ENCODE measurements at places on chromosomes 1 and 21.

DNA sequence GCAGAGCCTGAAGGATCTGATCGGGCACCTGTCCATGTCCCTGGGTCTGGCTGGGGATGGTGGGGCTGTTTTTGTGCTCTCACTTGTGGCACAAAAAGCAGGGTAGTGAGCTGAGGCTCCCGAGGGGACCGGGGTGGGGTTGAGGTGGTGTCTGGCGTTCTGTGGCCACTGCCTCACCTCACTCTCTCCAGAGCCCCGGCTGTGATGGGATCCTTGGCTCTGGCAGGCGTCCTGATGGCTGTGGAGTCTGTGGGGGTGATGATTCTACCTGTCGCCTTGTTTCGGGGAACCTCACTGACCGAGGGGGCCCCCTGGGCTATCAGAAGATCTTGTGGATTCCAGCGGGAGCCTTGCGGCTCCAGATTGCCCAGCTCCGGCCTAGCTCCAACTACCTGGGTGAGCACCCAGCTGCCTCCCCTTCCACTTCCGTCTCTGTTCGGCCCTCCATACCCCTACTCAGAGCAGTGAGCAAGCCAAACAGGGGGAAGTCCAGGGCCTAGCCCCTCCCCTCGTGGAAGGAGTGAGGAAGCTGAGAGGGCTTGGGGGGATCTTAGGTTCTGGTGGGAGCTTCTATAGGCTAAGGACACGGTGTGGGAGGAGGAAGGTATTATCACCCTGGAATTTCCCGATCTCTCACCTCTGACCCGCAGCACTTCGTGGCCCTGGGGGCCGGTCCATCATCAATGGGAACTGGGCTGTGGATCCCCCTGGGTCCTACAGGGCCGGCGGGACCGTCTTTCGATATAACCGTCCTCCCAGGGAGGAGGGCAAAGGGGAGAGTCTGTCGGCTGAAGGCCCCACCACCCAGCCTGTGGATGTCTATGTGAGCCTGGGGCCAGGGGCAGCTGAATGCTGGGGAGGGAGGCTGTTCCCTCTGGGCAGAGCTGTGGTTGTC, 7.0 kb downstream of the ADAMTSL4 start:
- no peak for DNase-seq

- DNase-seq = no peak
Observed at GRCh38 chr1:17412093-17412870, 27.2 kb downstream of the RCC2 start.

GRCh38 chr1:65025794-65026193, 59.4 kb upstream of the JAK1 start:
- no peak for DNase-seq

- no peak for DNase-seq
Observed at GRCh38 chr1:39895731-39896480, 5.8 kb downstream of the MYCL start.

- DNase-seq = no peak
Observed at GRCh38 chr1:6059866-6060265, 14.2 kb downstream of the KCNAB2 start.

GRCh38 chr1:5620997-5621396, 371.2 kb downstream of the NPHP4 start:
- no peak for DNase-seq

GRCh38 chr1:168229893-168230292, 4.1 kb downstream of the SFT2D2 start:
- no peak for DNase-seq

DNA sequence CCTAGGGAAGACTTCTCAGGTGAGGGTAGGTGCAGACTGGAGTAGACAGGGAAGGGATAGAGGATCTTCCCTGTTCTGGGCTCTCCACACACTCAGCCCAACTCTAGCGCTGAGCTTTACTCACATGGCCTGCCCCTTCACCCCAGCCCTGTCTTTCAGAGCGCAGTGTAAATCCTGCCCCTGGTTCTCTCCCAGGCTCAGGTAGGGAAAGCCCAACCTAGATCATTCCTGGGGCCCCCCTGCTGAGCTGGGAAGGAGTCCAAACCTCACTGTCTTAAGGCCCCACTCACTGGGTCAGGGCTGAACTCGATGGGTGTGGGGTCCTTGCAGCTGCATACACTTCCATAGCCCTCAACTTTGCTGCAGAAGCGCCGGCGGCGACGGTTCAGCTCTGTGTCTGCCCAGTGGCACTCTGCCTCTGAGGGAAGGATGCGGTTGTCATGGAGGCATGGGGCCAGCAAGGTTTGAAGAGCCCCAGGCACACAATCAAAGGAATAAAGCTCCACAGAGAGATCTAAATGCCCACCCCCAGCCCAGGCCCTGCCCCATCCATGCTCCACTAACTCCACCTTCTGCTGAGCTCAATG, 4.2 kb downstream of the POMGNT1 start:
- DNase-seq = no peak

- no peak for DNase-seq
Observed at GRCh38 chr1:78678324-78678723, 28.7 kb downstream of the IFI44 start.

DNA sequence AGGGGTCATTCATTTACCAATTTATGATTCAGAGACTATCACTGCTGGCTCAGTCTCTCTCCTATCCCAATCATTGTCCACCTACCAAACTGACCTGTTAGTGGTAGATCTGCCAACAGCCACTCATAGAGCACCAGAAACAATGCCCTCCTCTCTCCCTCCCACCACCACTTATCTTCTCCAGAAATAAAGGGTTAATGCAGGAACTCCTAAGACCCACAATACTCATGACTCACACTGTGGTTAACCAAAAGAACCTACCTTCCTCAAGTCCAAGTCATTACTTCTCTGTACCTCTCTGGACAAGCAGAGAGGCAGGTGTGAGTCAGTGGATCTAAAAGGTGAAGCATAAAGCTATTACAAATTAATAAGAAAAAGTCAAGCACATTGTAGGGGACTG, 40.9 kb upstream of the CAMK1G start:
- no peak for DNase-seq

DNA sequence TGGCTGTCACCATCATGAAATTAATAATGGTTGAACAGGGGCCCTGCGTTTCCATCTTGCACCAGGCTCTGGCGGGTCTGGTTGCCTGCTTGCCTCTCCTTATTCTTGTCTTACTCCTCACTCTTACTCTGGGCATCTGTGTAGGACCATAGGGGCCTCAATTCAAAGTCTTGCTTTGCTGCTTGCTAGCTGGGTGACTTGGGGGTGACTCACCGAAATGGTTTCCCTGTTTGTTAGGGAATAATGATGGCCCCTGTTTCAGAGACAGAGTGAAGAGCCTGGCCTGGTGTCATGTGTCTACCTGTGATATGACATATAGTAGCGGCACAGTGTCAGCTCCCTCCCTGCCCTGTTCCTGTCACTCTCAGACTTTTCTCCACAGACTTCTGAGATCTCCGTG, 24.6 kb downstream of the KCNC4 start:
- DNase-seq = no peak

DNA sequence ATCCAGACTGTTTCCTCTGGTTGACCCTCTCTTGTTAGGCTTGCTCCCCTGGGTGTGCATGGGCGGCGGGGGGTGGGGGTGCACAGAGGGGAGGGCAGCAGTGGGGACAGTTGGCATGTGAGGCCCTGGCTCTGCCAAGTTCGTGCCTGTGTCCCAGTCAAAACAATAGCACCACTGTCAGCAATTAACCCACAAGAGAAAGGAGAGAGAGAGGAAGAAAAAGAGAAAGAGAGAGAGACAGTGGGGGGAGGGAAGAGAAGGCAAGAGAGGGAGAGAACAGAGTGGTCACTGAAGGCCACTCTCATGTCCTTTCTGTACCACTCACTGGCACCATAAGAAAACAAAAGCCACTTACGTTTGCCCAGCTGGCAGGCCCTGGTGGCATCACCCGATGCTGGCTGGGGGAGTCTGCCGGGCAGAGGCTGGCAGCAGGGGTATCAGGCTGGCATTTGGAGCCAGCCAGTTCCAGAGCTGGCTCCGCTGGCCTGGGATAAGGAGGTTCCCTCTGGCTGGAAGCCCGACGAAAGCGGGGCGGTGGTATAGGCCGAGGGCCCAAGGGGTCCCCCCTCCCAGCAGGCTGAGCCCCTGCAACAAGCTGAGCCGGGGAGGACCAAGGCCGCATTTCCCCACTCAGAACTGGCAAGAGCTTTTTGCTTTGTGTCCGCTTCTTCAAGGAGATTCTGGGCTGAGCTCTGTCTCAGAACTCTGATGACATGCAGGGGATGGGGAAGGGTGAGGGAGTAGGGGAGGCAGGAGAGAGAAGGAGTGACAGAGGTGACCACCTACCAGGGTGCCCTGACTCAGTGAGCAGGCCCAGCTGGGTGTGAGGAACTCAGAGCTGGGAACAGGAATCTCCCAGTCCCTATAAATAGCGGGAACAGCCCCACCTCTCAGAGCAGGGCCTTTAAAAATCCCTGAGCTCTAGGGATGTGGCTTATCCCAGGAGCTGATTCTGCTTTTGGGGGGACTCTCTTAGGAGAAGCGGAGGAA, 27.9 kb downstream of the PIK3C2B start:
- DNase-seq = no peak

- DNase-seq = no peak
Observed at GRCh38 chr1:77552626-77553025, 129.8 kb downstream of the ZZZ3 start.

DNA sequence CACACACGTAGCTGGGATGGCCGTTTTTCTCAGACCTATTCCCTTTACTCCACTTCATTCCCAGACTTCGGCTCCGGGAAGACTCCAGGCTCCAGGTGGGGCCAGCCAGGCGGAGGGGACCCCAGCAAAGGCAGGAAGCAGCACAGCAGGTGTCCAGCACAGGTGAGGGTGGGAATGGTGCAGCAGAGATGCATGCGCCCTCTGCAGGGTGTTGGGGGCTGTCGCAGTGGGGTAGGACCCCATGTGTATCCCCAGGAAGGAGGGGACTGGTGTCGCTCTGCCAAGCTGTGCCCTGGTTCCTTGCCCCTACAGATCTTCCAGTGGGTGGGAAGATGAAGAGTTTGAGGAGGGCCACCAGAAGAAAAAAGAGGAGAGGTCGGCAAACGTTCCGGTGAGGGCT, 5.3 kb downstream of the TTC24 start:
- DNase-seq = no peak

DNA sequence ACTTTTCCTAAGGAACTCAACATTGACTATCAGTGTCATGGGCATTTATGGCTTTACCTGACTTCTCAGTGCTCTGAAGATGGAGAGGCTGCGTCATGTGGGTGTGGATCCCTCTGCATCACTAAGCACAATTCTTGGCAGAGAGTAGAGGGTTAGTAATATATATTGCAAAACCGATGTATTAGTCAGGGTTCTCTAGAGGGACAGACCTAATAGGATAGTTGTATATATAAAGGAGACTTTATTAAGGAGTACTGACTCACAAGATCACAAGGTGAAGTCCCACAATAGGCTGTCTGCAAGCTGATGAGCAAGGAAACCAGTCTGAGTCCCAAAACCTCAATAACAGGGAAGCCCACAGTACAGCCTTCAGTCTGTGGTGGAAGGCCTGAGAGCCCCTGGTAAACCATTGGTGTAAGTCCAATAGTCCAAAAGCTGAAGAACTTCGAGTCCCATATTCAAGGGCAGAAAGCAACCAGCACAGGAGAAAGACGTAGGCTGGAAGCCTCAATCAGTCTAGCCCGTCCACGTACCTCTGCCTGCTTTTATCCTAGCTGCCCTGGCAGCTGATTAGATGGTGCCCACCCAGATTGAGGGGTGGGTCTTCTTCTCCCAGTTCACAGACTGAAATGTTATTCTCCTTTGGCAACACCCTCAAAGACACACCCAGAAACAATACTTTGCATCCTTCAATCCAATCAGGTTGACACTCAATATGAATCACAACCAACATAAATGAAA, 159.7 kb upstream of the NRIP1 start:
- DNase-seq = no peak

GRCh38 chr1:235735621-235736020, 86.0 kb upstream of the GNG4 start:
- no peak for DNase-seq

DNA sequence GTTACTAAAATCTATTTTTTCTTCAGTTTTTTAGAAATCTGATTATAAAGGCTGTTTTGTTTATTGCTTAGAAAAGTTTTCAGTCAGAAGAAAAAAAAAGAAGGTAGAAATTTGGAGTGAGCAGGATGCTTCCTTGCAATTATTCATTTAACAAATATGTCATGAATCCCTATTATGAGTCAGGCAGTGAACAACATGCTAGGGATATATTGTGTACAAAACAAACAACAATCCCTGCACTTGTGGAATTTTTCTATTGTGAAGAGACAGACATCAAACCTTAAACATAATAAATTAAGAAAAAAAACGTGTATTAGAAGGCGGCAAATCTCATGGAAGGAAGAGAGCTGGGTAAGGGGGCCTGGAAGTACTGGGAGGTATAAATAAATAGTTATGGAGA, 664.1 kb upstream of the CAMK1G start:
- DNase-seq = no peak

DNA sequence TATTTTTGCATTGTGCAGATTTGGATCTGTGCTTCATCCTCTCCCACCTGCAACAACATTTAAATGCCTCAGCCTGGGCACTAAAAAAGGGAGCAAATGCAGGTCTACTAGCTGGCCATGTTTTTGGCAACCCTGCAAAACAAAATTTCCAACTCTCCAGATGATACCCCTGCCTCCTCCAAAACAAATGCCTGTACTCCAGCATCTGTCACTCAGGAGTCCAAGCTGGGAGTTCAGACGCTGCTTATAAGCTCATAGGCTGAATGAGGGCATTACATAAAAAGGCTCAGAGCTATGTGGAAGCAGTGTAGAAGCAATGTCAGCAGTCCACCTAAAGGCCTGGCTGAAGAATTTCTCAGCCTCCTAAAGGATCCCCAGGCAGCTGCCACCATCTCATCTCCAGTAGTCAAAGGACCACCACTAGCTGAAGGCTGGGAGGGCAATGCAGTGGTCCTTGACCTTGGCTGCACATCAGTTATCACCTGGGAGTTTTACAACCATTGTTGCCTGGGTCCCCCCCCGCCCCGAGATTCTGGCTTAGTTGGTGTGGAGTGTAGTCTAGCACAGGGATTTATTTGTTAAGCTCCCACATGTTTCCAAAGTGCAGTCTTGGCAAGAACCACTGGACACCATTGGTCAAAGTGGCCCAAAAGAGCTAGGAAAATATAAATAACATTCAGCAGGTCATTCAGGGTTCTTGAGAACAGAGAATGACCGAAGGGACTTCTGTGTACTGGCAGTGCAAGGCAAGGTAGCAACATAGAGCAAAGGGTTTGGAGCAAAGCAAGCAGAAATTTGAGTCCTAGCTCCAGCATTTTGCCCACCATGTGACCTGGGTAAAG, 57.2 kb downstream of the ITPKB start:
- DNase-seq = no peak
